ENCODE measurements at places on chromosomes 5 and 9.

- DNase-seq, result no peak
Measured at GRCh38 chr5:74035521-74035937, 409.5 kb downstream of the ARHGEF28 start.

DNA sequence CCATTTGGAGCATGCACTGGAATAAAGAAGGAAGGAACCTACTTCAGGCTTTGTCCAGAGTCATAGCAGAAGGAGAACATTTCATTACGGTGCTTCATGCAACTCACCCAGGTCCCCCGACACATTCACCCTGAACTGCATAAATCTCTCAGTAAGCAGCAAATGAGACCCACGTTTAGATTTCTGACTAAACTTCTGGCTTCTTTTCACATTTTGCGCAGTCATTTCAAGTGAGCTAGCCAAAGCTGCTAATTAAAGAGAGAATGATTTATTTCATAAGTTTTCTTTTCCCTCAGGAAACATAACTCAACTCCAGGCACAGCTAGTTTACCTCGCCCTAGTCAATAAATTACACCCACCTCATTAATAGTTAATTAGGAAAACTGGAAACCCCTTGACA is 88.6 kb upstream of the GAS1 start:
- no peak for DNase-seq

GRCh38 chr5:134070725-134071613 is 43.5 kb upstream of the TCF7 start:
- no peak for DNase-seq

DNA sequence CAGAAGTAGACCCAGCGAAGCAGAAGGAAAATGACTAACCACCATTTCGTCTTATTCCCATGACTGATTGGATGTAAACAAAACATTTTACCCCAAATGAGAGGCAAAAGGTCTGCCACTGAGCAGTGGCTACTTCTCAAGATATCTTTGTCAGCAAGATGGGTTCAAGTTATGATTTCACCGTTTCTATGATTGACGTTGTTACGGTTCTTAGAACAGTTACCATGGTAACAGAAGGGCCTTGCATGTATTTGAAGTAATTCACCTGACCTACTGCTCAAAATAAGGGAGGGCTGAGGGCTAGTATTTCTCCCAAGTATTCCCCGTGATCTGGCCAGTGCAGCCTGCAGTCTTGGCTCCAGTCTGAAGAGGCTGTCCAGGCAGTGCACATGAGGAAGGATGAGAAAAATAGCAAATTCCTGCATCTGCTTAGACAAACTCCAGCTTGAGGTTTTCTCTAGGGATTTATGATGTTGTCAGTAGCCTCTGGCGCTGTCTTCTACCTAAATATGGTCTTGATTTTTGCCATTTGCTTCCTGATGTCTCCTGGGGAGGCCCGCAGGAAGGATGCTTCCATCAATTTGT is 372.7 kb downstream of the TMEM38B start:
- DNase-seq, result no peak

DNA sequence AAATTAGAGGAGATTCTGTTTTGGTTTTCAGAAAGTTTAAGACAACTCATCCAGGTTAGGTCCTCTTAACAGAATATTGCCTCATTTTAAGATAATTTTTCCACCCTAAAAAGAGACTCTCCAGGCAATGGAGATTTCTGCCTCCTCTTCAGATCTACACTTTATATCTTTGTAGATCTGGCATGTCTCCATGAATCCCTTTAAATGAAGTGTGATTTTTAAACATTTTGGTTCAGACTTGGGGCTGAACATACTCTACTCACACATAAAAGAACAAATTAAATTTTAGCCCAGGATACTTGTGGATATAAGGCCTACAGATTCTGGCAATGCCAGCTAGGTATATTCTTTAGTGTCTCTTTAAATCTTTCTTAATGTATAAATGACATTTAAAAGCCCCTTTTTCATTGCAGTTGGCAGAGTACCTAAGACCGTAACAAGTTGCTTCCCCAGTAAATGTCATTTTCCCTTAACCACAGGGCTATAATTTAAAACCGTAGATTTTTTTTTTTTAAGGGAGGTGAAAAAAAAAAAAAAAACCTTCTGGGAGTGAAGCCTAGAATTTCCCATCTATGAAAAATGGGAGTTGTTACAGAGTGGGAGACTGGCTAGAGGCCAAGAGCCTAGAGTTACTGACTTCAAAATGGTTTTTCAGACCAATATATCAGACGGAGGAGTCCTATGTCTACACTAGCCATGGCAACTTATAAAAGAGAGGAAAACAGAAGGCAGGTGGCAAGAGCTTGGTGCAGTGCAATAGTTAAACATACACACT is 207.8 kb upstream of the TARS1 start:
- DNase-seq, result no peak

DNA sequence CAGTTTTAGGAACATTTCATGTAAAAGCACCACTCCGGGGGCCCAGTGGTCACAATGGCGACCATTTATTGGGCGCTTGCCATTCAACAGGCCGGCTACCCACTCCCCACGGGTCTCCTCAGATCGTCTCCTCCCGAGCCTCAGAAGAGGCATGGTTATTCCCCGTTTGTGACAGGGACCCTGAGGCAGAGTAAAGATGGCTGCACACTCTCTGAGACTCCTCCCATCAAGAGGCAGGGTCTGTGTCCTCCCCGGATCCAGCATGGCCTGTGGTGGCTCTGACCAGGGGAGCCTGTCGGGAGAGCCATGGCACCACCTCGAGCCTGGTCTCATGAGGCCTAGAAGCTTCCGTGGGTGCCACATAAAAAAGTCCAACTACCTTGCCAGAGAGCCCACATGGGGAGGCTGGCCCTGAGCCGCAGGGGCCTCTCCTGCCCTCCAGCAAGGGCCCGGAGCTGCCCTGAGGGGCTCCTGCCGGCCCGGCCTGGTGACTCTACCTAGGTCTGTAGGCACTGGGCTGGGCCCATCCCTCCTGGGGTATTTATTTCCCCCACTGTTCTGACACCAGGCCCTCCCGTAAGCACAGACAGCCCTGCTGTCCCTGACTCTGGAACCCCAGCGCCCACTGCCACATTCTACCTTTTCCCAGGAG is 90.8 kb downstream of the VAV2 start:
- no peak for DNase-seq

GRCh38 chr9:73199886-73200285 is 48.2 kb downstream of the ANXA1 start:
- DNase-seq, result no peak

DNA sequence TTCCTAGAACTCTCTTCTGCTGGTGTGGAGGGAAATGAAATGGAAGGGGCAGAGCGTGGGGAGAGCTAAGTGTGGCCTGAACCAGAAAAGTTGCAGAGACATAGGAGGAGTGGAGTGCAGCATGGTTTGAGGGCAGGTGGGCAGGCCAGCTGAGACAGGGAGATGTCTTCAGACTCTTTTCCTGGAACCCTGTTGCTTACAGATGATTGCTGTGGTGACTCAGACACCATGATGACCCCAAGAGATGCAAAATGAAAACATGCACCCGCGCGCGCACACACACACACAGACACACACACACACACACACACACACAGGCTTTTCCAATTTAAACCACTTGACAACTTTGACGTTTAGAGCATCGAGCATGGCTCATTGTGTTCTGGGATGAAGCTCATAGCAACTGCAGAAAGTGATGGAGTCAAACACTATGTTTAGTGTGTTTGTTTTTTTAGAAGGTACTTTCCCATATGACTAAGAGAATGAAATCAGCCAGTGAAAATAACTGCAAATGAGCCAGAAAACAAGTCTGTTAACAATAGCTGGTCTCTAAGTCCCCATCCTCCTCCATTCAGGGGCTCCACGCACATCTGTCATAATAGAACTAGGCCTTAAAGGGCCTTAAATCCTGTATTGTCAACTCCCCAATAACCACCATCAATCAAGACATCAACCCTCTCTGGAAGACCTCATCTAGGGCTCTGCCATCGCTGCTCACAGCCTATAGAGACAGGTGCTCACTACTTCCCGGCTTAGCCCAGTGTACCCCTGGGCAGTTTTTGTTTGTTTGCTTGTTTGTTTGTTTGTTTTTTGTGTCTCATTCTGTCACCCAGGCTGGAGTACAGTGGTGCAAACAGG is 9.6 kb downstream of the TMOD1 start:
- no peak for DNase-seq

GRCh38 chr9:113892861-113893491 is 16.9 kb downstream of the ZNF618 start:
- DNase-seq, result no peak

GRCh38 chr9:93072383-93072795 is 13.9 kb downstream of the SUSD3 start:
- DNase-seq, result no peak

GRCh38 chr5:86757824-86758223 is 140.1 kb downstream of the COX7C start:
- DNase-seq, result no peak

GRCh38 chr5:10632110-10632761 is 68.4 kb downstream of the ANKRD33B start:
- DNase-seq, result no peak

Measured in effector CD4-positive, alpha-beta T cell (primary cell).